Activated CD4-positive, alpha-beta T cell treated with anti-CD3 and anti-CD28 coated beads, Interleukin-2, amount 50 U/mL, for 16 hours (primary cell): ENCODE measurements at places on chromosomes 7 and 10.

- DNase-seq: no peak
These were observed 18.5 kb downstream of the RFC2 start for GRCh38 chr7:74235518-74236268.

DNA sequence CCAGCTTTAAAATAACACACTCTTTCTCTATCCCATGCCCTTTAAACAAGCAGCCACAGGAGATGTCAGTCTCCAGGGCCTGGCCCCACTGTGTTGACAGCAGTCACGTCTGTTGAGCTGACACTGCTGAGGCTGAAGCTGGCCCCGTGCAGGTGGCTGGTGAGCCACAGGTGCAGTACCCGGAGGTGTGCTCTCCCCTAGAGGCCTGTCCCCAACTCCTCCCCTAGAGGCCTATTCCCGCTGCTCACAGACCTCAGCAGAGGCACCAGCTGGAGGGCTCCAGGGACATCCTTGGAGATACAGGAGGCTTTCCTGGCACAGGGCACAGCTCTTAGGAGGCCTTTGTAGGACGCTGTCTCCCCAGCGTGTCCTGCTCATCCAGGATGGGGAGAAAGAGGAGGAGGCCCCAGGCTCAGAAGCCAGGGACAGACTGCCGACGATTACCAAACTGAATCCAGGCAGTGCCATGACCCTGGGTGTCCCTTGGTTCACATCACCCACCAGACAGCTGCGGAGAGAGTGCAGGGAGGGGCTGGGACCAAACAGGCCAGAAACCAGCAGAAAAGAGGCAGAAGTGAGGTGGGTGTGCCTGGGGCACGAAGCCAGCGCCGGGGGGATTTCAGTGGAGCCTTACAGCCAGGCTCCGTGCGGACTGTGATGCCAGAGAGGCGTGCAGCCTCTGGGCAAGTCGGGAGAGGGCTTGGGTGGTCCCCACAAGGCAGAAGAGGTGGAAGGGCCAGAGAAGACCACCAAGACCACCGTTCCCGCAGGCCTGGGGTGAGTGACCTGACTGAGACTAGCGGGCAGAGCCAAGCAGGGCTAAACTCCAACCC lies 18.5 kb upstream of the TTYH3 start:
- DNase-seq: no peak

- no peak for DNase-seq
These were observed 36.7 kb upstream of the RADIL start for GRCh38 chr7:4919969-4920766.

DNA sequence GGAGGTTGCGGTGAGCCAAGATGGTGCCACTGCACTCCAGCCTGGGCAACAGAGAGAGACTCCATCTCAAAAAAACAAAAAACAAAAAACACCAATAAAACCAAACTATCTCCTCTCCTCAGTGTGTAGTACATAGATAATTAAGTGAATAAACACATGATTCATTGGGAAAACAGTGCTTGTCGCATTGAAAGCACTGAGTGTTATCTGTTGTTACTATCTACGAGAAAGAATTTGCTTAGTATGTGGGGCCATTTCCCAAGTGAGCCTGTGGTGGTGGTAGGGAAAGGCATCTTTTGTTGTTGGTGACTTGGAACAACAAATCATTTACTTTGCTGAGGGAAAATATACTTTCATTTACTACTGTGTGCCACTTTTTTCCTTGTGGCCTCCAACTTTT lies 42.6 kb downstream of the RSBN1L start:
- DNase-seq: no peak

- no peak for DNase-seq
These were observed 113.9 kb downstream of the ZNF438 start for GRCh38 chr10:30917789-30918188.
